ENCODE measurements at places on chromosomes 6 and 20. TPM values are rescaled to one million over a fixed set of nuclear protein-coding genes. Genes with fewer than 3 reads are reported as not detected.
A peak's percentile ranks its signal among the peaks of the same experiment; 100 is the strongest.

GRCh38 chr6:24072038-24072746, 53.8 kb upstream of the NRSN1 start:
- H3K36me3 ChIP-seq: no peaks in the 10 kb centered on the region
- DNase-seq: no peak
- H3K27ac ChIP-seq: no peak overlapping the region
- no peaks in the 10 kb centered on the region for H3K4me1 ChIP-seq

GRCh38 chr6:168719901-168720300, 278.9 kb downstream of the SMOC2 start:
- H3K4me1 ChIP-seq: no peaks in the 10 kb centered on the region
- H3K36me3 ChIP-seq: no peaks in the 10 kb centered on the region
- H3K4me3 ChIP-seq: no peak overlapping the region
- no peak for DNase-seq

- H3K27ac ChIP-seq: peak overlapping the region; percentile 85
- peak; percentile 56 for DNase-seq
- H3K4me1 ChIP-seq: peaks cover 82% of the 10 kb centered on the region
Measured at GRCh38 chr20:32206760-32207625, 550 bp downstream of the PLAGL2 start.

Gene BMP5
- total RNA-seq: not detected

Gene IL17F
- total RNA-seq: not detected

Gene IMPG1
- not detected for total RNA-seq

DNA sequence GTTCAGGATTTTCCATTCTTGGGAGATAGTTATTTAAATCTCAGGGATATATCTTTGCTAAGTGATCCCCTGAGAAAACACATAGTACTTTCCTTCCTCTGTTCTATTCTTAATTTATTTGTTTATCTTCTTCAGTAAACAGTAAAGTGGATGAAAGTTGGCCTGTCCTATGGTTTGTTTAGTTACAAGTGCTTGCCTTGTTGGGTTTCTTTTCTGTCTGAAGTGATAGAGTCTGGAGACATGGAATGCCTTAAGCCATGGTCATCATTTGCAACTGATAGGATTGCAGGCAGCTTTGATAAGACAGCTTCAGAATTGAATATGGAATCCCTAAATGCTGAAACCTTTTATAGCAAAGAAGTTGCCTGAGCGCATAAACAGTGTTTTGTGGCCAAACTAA, 4.9 kb downstream of the ADGRG6 start:
- H3K27me3 ChIP-seq: peaks cover 32% of the 10 kb centered on the region
- no peak overlapping the region for H3K4me3 ChIP-seq
